ENCODE measurements at places on chromosomes 12 and 14.

- DNase-seq = no peak
Measured at GRCh38 chr14:34766060-34766459, 51.7 kb upstream of the CFL2 start.

DNA sequence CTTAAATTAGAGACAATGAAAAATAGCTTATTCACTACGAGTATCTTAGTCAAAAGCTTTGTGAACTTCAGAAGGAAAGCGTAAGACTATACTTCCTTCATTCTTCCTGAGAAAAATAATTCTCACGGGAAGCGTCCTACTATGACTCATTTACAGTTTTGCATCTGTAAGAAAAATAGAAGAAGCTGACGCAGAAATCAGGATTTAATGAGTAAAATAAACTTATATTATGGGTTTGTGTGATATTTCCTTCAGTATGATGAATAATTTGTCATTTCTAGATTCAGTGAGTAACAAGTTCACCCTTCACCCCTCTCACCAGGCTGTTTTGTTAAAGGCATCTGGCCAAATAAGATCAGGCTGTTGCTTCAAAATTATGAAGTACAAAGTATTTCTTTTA is 17.8 kb upstream of the PDE3A start:
- DNase-seq = no peak

DNA sequence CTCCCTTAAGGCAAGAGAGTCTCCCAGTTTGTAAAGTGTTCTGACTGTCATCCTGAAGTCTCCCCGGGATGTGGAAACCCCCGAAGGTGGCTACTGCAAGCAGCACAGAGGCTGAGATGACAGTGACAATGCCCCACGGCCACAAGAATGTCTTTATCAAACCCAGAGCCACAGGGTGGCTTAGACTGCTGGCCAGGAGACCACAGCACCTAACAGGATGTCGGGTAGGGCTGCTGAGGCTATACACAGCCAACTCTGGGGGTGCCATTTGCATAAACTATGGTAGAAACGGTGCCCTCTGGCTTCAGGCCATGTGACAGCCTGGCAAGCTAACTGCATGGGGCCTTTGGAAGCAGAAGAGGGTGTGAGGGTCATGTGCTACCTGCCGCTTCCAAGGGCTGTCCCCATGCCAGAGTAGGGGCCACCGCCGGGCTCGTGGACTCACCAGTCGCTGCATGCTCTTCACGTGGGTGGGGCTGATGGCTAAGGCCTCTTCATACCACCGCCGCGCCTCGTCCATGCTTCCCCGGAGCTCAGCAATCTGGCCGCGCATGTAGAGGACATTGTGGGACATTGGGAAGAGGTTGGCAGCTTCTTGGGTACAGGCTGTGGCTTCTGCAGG is 180.9 kb downstream of the CALM1 start:
- DNase-seq = no peak

GRCh38 chr14:105943973-105944602 is 417.7 kb downstream of the TMEM121 start:
- DNase-seq = no peak

DNA sequence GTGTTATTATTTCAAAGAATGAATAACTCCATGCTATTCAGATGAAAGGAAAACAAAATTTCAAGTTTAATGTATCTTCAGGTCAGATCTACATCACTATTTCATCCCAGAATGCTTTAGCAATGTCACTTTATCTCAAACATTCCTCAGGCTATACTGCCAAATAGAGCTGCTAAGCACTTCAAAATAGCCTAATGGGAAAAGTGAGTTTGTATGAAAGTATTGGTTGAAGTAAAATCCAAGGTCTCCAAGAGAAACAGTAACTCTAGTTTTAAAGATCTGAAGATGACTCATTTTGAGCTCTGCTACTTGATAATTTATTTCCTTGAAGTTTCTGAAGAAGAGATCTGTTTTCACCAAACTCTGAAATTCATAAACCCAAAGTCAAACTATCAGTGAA is 466.2 kb upstream of the FOXG1 start:
- no peak for DNase-seq

GRCh38 chr12:4719821-4720636 is at the start of gene GALNT8:
Gene GALNT8, plus strand, starts transcription at chr12:4720400. Its CDS starts 278 bp downstream, at chr12:4720678.
- DNase-seq = no peak

DNA sequence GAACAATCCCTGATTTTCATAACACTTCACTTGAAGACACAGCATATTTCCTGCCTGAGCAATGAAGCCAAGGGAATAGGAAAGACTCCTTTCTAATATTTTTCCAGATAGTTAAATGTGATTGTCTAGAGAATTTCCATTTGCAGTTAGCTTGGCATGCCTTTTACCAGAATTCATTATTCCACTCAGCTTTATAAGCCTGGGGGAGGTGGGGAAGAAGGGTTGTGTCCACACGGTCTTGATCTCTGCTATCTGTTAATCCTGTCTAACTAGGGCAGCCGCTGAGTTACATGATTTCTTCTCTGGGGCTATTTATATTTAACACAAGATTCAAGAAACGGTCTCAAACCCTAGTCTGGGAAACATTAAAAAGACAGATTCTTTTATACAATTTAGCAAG is 146.6 kb upstream of the FSCB start:
- DNase-seq = no peak

DNA sequence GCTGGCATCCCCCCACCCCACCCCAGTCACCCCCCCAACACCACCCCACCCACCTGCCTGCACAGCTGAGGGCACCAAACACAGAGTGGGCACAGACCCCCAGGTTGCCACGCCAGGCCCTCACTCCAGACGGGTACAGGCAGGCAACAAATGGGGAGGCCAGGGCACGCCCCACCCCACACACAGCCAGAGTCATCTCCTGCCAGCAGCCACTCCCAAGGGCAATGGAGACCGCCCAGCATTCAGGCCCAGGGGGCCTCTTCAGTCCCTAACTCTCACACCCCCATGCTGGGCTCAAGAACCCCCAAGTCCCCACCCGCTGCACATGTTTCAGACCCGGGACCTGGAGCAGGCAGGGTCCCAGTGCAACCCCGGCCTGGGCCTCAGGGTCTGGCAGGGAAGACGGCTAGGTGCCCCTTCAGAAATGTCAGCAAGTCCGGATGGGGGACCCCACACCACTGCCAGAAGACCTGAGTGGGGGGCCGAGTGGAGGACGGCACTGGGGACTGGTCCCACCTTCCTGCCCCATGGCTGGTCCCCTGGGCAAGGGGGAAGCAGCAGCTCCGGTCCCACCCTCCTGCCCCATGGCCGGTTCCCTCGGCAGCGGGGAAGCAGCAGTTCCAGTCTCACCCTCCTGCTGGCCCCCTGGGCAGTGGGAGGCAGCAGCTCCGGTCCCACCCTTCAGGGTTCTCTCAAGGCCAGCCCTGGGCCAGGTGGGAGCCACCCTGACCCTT is 11.9 kb downstream of the AKT1 start:
- DNase-seq = no peak

DNA sequence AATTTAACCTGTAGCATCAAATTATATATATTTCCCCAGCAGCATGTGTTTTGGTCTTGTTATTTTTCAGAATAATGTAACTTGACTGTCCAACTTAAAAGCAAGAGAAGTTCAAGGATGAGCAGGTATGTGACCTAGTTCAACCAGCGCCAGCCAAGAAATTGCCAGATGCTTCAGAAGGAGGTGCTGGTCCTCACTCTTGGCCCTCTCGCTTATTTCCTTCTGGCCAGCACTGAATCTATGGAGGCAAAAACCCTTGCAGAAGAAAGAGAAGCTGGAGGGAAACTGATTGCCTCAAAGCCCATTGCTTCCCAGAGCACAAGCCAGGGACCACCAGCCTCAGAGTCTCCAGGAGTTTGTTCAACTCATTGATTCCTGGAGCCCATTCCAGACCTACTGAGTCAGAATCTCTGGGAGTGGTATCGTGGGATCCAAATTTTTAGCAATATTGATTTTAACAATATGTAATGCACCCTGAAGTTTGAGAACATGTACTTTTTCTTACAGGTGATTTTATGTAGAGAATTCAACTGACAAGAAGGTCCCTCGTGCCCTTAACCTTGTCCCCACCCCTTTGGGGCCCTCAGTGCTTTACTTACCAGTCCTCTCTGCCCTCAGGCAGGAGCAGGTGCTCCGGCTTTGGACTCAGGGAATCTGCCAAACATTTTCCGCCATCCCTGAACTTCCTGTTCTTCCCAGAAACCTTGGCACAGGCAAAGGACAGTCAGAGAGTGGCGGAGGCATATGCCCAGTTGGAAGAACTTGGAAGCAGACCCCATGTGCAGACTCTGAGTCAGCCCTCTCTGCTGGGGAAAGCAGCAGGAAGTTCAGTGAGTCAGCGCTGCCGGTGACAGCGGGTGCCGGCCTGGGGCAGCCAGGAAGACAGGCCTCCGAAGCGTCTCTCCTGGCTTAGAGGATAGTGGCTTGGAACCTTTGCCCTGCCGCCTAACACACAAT is 10.4 kb downstream of the BEST3 start:
- no peak for DNase-seq

All from stimulated activated CD4-positive, alpha-beta T cell treated with anti-CD3 and anti-CD28 coated beads, Interleukin-15, amount 100 ng/mL, for 48 hours (primary cell).